Activated CD8-positive, alpha-beta memory T cell treated with anti-CD3 and anti-CD28 coated beads, Interleukin-2, amount 50 U/mL, for 4 hours (primary cell): ENCODE measurements at places on chromosomes 2 and 18.

DNA sequence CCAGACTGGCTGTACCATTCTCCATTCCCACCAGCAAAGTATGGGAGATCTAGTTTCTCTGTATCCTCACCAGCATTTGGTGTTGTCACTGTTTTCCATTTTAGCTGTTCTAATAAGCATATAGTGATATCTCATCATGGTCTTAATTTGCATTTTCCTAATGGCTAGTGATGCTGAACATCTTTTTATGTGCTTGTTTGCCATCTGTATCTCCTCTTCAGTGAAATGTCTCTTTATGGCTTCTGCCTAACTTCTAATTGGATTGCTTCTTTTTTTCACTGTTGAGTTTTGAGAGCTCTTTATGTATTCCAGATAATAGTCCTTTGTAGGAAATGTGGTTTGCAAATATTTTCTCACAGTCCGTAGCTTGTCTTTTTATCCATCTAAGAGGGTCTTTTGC is 18.9 kb upstream of the BIN1 start:
- no peak for DNase-seq

DNA sequence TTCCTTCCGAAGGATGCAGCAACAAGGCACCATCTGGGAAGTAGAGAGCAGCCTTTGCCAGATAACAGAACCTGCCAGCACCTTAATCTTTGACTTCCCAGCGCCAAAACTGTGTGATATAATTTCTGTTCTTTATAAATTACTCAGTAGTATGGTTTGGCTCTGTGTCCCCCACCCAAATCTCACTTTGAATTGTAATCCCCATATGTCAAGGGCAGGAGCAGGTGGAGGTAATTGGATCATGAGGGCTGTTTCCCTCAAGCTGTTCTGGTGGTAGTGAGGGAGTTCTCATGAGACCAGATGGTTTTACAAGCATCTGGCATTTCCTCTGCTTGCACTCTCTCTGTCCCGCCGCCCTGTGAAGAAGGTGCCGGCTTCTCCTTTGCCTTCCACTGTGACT is 899.9 kb downstream of the TRIB2 start:
- no peak for DNase-seq

- no peak for DNase-seq
These were observed 53.4 kb downstream of the LPIN1 start for GRCh38 chr2:11799826-11800225.

DNA sequence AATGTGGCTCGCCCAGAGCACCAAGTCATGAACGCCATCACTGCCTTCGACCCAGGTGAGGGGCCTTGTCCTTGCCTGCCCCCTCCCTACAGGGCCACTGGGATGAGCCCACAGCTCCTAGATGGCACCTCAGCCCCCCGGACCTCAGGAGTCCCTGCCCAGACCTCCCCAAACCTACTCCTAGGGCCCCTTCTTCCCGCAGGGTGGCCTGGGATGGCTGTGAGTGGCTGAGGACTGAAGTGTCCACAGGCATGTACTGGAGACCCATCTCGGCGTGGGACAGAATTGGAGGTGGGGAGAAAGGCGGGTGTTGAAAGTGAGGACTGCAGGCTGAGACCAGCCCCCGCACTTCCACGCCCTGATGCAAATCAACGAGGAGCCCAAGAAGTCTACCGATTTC is 2.8 kb upstream of the TUBB6 start:
- DNase-seq, result no peak

DNA sequence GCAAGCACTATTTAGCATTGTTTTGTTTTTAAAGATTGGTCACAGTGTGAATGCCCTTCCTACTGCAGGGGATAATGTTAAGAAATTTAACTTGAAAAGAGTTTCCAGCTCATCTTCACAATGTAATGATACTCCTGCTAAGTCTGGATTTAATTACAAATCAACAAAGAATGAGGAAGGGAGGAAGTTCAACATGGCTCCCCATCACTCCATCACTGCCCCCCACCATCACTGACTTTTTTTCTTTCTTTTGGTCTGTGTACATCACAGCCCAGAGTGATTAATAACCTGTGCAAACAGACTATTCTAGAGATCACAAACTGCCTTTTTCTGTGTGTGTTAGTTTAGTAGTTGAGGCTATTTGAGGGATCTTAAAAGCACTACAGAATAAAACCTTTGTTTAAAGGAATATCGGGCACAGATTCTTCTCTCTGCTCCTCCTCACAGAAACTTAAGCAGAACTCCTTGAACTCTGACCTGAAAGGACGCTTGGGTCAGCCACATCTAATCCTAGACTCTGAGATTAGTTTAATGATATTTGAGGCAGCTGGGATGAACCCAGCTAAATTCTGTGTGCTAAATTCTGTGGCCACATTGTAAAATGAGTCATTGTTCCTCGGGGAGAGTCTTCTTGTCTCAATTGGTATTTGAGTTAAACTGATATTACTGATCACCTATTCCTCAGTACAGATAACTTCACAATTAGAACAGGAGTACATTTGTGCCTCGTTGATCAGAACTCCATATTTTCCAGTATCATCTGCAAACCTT is 47.8 kb downstream of the SATB2 start:
- no peak for DNase-seq

GRCh38 chr2:183383854-183384253 is 259.6 kb downstream of the NUP35 start:
- no peak for DNase-seq

DNA sequence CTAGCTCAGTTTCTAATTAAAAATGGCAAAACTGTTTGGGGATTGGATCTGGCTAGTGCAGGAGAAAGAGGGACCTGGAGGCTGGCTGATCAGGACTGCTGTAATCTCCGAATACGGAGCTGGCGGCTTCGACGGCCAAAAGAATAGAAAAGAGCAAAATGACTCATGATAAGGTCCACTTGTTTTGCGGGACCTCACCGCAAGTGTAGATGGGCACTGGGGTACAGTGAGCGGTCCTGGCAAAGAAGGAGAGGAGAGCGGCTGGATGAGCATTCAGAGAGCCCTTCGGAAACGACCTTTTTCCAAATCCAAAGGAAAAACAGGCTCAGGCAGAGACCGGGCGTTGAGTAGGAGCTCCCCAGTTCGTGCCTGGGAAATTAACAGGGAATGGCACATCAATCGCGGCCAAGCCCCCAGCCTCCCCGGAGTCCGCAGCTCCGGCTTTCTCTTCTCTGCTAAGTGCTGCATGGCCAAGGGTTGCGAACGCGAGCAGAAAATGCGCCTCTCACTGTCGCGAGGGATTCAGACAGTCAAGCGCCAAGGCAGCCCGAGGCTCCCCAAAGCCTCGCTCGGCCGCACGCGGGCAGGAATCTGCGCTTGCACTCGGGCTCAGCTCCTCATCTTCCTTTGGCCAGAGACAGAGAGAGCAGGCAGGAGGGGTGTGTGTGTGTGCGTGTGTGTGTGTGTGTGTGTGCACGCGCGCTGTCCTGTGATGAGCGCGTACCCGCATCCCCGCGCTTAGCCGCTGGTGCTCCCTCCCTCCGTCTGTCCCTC is 1.8 kb downstream of the DCC start:
- no peak for DNase-seq

- no peak for DNase-seq
These were observed 3.5 kb upstream of the NCK2 start for GRCh38 chr2:105741174-105741573.

- DNase-seq, result no peak
These were observed 19.1 kb upstream of the STEAP3 start for GRCh38 chr2:119204525-119204924.

DNA sequence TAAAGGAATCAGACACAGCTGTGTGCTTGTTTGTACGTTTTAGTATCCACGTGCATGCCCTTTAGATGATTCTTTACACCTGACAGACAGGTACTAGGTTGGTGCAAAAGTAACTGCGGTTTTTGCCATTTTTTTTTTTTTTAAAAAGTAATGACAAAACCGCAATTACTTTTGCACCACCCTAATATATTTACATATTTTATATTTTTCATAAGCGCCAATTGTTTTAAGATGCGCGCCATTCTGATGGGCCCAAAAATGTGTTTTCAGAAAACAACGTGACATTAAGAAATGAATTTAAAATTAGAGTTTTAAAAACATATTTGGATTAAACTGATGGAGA is 972 bp upstream of the COBLL1 start:
- no peak for DNase-seq

DNA sequence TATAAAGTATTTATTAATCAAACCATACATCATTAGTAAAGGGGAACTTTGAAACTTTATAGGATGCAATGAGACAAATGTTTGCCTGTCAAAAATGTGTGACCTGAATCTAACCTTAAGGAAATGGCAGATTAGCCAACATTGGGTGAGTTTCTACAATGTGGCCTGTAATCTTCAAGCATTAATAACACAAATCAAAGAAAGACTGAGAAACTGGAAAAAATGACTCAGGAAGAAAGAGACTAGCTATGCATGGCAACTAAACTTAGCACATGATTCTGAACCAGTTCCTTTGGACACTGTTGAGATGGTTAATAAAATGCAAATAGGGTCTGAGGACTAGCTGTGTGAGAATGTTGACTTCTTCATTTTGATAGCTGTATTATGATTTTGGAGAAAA is 628.6 kb upstream of the ID2 start:
- DNase-seq, result no peak

DNA sequence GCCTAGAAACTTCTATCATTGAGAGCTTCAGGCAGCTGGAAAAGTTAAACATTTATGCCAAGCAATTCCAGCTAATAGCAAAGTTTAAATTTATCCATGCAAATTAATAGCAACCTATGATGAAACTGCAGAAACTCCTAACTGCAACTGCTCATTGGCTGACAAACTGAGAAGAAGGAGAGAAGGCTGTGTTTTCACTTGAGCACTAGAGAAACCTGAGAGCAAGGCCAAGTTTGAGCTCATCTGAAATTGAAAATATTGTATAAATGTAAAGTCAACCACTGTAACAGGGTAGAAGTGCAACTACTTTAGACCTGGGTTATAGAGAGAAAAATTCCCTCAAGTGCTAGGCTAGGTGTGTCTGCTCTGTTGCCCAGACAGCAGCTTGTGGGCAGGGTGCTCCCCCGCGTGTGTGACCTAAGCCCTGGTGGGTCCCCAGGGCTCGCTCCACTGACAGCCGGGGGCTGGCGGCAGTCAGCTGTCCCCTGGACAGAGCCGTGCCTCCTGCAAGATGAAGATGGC is 50.2 kb downstream of the CABYR start:
- DNase-seq, result no peak
